ENCODE measurements at places on chromosomes 6 and 20.

GRCh38 chr20:37345339-37346235, at the start of gene SRC:
TSS of gene SRC (plus strand) at chr20:37346140. CDS start at chr20:37384154, 38,014 bp downstream.
- peak; percentile 80 for DNase-seq

- DNase-seq: no peak
Observed at GRCh38 chr6:37517411-37517812, 17.7 kb upstream of the CCDC167 start.

GRCh38 chr6:139567095-139567494, 192.6 kb upstream of the CITED2 start:
- DNase-seq: no peak

DNA sequence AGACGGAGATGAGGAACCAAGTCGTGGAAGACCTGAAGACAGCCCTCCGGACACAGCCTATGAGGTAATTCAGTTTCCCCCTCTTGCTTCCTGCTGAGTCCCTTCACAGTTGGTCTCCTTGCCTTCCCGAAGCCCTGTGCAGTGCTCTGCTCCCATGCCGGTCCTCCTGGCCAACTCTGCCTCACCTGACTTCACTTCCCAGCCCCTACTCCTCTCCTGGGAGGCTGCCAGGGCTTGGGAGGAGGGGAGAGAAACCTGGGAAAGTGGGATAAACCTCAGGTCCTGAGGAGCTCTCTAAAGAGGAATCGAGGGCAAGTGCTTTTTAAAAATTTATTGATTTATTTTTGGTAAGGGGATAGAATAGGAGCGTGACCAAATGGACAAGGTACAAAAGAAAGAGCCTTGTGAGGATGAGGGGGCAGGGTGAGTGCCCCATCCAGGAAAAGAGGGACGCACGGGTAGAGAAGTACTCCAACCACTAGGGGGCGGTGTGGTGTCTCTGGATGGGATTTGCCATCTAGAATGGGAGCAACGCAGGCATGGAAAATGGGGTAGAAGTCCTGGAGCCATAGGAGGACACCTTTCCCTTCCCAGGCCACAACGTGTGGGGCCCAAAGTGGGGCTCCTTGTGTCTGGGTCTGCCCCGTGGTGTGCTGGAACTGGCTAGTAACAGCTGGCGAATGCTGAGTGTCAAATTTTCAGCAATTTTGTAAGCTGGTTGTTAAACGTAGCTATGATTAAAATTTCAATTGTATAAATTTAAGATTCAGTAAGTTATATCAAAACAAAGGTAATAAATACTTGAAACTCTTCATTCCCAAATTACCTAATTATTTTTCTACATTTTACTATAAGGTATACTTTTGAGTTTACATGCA, 69.0 kb downstream of the MOCS1 start:
- peak; percentile 86 for DNase-seq

GRCh38 chr6:20948556-20948955, 414.3 kb downstream of the CDKAL1 start:
- DNase-seq: no peak

GRCh38 chr6:42239736-42240375, 22.2 kb upstream of the MRPS10 start:
- no peak for DNase-seq

DNA sequence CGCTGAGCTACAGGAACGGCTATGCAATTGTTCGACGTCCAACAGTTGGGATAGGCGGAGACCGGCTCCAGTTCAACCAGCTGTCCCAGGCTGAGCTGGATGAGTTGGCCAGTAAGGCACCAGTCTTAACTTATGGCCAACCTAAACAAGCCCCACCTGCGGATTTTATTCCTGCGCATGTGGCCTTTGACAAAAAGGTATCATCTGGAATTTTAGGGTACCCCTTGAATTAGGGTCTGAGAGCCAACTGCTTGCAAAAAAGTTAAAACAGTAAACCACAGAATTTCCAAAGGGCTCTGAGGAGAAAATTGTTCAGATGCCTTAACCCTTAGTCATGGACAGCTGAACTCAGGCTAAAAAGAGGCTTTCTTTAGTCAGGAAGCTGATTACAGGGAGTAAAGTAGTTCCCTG, 3.8 kb downstream of the EFHC1 start:
- DNase-seq: no peak

DNA sequence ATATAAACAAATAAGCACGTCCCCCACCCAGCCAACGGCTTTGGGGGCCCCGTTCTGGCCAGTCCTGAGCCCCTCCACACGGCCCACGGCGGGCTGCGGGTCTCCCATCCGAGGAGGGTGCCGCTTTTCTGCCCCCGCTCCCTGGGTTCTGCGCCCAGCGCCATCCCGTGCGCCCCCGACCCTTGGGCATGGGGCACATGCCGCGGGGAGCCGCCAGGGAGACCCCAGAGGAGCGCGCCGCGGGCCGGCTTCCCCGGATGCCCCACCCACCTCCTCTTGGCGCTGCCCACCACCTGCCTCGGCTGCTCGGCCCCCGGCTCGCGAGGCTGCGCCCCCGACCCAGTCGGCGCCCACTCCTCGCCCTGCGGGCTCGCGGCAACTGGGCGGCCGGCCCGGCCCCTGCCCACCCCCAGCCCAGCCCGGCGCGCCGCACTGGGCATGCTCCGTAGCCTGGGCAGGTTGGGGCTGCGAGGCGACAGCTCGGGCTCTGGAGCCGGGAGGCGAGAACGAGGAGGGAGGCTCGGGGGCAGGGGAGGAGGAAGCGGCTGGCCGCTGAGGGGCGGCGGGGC, 570 bp upstream of the PLCB4 start:
- DNase-seq: peak; percentile 93

- DNase-seq: no peak
Observed at GRCh38 chr6:15263780-15264374, 18.0 kb downstream of the JARID2 start.

DNA sequence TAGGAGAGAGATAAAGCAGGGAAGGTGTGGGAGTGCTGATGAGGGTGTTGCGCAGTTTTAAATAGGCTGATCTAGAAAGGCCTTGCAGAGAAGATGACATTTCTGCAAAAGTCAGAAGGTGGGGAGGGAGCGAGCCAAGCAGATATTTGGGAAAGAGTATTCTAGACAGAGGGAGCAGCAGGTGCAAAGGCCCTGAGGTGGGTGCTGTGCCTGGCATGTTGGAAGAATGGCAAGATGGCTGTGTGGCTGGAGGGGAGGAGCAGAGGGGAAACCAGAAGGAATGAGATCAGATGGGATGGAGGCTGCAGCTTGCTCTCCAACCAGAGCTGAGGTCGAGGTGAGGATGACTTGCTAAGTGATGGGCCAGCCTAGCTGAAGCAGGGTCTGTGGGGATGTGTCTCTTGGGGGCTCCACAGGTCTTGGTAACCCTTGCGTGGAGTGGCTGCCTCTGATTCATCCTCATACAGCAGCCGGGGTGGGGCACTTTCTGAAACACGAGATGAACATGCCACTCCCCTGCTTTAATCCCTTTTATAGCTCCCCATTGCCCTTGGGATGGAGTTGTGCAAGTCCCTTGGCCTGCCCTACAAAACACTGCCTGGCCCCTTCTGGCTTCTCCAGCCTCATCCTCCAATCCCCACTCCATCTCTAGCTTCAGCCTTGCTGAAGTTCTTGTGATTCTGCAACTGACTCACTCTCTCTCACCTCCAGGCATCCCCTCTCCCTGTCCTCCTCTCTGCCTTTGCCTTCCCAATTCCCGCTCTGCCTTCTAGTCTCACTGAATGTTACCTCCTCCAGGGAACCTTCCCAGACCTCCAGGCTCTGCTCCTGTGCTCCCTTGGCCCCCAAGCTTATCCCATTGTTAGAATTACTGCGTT, 94.1 kb downstream of the CDH22 start:
- no peak for DNase-seq

DNA sequence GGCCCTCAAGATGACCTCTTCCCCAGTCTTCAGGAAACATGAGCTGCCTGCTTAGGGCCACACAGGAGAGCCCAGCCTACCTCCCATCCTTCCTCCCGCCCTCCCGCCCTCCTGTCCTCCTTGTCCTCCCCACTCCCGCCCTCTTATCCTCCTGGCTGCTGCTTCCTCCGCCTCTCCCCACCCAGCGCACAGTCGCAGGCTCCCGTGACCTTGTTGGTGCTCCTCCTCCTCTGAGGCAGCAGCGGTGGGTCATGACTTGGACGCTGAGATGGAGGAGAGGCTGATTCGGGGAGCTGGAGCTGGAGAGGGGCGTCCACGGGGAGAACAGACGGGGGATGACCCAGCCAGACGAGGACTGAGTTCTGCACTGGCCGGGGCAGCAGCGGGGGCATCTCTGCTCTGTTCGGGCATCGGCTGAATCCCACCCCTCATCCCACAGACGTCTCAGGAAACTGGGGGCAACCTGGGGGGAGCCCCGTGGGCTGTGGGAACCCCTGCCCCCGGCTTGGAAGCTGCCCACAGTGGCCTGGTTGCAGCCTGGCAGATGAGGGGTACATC, 32.4 kb downstream of the CHRNA4 start:
- DNase-seq: no peak

GRCh38 chr6:24233813-24234442, 107.9 kb downstream of the NRSN1 start:
- DNase-seq: no peak

GRCh38 chr6:38846844-38847243, 131.7 kb downstream of the DNAH8 start:
- DNase-seq: no peak

DNA sequence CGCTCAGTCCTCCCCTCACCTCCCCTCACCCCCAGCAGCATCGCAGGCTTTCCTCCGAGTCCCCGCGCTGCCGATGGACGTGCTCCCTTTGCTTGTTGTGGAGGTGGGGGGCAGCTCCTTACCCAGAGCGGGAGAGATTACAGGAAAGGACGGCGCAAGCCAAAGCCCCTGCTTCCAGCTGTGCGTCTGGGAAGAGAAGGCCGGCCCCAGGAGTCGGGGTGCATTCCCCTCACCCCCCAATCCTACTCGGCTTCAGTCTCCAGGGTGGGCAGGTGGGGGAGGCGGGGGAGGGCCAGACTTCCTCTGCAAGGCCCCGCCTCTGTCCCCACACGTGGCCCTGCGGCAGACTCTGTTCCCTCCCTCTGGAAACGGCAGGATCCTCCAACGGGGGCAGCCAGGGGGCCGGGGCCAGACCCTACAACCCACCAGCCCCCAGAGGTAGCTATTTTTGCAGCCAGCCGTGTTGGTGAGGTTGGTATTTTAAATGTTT, 43.6 kb downstream of the NTSR1 start:
- DNase-seq: no peak
